Stimulated activated CD4-positive, alpha-beta T cell treated with anti-CD3 and anti-CD28 coated beads, Interleukin-4, amount 100 ng/mL, for 24 hours (primary cell): ENCODE measurements at places on chromosomes 2 and 18.
A peak's percentile ranks its signal among the peaks of the same experiment; 100 is the strongest.

DNA sequence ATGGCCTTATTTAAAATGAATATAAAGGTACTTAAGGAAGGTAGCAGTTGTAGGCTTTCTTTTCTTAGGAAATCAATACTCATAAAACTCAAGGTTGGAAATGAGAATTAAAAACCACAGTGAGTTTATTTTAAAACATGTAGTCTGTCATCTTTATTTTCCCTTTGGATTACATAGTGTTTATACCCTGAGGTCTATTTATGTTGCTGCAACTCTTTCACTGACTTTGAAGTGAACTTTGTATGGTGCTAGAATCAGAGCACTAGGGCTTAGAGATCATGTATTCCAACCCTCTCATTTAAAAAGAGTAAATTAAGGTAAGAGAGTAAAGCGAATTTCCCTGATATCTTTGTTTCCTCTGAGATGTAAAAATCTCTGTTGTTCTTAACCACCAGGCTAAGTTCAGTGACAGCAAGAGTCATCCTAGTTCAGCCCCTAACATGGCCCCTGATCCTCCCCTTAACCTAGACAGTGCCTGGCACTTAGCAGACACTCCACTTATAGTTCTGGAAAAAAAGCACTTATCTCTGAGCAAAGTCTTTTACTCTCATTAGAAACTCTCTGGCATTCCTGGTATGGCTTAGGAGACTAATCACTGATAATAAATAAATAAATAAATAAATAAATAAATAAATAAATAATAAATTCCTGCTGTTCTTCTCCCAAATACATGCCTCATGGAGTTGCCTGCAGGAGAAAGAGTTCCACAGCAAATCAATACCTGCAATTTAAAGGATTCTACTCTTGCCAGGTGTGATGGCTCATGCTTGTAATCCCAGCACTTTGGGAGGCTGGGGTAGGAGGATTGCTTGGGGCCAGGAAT, 33.0 kb upstream of the PPP1R1C start:
- DNase-seq = no peak

DNA sequence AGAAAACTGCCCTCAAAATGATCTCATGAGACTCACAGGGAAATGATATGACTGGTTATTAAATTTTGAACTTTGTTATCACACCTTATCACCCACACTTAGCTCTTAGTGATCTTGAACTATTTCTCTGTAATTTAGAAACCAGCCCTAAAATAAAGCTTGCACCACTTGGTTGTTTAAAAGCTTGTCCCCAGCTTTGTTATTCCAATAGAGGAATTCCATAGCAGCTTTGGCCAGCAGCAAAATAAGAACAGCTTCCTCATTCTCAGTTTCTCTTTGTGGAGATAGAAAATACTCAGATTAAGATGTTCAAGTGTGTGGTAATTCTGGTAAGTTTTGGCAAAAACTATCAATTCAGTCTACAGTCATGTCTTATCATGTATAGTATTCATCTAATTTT, 54.4 kb upstream of the CCDC68 start:
- DNase-seq = no peak

DNA sequence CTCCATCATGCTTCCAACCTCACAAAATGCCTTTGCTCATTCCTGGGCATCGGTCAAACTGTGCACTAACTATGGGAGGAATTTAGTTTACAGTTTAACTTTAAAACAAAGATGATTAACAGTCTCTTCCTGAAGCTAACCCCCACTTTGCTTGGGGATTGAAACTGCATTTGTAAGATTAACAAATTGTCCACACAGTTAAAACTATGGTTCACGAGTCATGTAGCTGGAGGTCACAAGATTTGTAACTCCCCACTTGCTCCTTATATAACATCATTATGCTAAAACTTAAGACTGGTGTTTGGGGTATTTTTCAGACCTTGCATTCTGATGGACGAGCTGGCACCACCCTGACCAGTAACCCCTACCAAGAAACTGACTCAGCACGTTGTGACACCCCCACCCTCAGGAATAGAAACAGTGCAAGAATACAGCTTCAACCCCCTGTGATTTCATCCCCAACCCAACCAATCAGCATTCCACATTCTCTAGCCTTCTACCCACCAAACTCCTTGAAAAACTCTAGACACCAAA, 252.3 kb downstream of the MBD5 start:
- DNase-seq = no peak

DNA sequence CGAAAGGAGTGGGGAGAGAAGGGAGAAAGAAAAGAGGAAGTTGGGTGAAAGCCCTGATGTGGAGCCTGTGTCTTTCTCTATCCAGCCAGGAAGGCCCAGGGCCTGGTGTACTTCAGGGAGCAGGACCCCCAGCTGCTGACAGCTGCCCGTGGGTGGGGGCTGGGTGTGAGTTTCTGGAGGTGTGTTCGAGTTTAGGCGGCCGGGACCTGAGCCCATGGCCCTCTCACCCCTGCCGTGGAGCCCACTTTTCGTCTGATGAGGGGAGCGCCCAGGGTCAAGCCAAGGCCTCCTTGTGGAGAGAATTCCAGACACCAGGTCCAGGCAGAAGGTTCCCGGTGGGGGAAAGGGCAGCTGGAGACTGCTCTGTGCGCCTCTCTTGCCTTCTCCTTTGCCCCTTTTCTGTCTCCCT, 2.2 kb downstream of the SIX3 start:
- no peak for DNase-seq

- peak; percentile 7 for DNase-seq
These were observed 91.6 kb downstream of the TMX3 start for GRCh38 chr18:68623342-68623741.

GRCh38 chr2:158968396-158969161, at the start of gene TANC1:
TANC1 (plus strand) TSS chr2:158968640; CDS start chr2:159065911, 97,271 bp downstream.
- DNase-seq = peak; percentile 42

DNA sequence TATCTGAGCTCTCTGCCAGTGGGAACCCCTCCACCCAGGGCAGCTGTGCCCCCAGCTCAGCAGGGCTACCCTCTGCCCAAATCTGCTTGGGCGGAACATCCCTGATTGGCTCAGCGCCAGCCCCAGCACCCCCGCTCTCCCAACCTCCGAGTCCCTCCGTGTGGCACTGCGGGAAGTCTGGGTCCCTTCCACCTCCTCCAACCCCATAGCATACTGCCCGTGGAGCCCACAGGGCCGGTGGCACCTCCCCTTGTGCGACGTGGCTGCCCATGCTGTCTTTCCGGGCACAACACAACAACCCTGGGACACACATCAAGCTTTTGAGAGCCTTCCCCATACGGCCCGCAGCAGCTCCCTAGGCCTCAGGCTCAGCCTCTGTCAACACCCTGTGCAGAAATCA, 55.8 kb upstream of the NCK2 start:
- no peak for DNase-seq

DNA sequence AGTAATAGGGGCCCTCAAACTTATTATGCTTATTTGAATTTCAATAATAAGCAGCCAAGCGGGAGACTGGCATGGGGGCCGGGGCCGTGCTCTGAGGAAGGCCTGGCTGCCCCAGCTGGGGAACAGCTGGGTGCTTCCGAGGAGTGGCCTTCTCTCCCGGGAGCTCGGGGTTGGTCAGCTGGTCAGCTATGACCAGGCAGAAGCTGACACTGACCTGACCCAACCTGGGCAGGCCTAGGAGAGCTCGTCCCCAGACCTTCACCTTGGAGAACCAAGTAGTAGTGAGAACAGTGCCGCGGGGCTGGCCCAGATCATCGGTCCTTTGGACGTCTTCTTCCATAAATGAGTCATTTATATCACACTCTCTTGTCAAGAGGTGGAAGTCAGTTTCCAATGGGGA, 36.1 kb downstream of the RRM2 start:
- no peak for DNase-seq

- DNase-seq = no peak
These were observed 45.7 kb upstream of the FAM171B start for GRCh38 chr2:186648130-186648529.

GRCh38 chr2:105795575-105795934, 50.8 kb downstream of the NCK2 start:
- peak; percentile 57 for DNase-seq

DNA sequence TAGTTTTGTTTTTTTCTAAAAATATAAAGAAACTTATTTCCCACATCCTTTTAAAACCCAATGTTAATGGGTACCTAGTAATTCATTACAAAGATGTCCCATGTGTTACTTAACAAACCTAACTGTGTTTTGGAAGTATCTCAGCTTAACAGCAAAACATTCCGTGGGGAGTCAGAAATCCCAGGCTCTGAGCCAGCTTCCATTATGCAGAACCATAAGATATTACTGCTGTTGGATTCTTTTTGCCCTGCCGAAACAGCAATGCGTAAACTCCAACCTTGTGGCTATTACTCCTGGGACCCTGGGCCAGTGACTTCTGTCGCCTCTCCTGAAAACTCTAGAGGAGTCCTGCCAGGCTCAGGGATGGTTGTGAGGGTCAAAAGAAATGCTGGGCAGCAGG, 174.1 kb downstream of the UXS1 start:
- DNase-seq = no peak

DNA sequence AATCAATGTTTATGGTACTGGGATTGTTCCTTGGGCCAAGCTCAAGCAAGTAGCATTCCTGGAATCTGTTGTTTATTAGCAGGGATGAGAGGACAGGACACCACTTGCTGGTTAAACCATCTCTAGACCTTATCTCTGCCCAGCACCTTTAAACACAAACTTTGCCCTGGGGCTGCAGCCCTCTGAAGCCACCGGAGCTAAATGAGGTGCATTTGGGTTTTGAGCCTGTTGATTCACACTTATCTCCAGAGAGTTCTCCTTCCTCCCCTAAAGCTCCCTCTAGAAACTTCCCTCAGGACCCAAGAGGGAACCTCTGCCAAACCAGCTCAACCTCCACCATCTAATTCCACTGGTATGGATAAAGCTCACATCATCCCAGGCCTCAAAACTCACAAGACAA, 94.8 kb upstream of the EPAS1 start:
- no peak for DNase-seq

DNA sequence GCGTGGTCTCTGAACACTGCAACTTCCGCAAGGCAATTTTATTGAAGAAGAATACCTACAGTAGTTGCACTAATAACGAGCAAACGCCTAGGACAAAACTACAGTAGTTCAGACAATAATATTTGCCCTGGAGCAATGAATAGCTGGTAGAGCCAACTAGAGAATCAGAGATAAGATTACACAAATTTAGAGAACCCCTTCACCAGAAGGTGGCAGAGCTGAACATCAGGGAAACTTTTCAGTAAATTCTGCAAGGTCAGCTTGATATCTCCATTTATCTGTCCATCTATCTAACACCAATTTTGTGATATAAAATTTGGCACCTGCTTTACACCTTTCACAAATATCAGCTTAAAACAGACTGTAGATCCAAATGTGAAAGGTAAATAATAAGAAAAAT, 43.8 kb downstream of the CDH19 start:
- DNase-seq = no peak

DNA sequence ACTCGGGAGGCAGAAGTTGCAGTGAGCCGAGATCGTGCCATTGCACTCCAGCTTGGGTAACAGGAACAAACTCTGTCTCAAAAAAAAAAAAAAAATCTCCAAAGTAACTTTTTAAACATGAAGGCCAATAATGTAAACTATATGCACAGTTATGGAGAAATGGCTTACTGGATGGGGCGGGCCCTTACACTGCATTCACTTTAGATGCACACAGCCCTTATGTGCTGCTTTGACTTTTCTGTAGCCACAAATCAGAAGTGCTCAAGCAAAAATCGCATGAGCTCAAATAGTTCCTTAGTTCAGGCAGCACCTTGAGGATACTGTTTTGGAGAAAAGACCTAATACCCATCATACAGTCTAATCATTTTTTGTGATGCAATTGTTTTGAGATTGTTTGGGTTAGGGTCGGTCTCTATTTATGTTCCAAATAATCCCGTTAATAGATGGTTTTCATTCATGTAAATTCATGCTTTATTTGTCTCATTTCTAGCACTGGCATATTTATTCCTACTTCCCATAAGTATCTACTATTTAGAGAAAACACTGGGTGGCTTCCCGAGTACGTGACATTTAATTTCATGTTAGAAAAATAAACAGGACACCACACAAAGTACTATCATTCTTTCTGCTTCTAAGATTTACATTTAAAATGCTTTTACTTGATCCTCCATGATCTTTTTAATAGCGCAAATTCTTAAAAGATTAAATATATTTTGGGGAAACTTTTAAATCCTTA, 34.7 kb downstream of the RBMS1 start:
- DNase-seq = no peak

DNA sequence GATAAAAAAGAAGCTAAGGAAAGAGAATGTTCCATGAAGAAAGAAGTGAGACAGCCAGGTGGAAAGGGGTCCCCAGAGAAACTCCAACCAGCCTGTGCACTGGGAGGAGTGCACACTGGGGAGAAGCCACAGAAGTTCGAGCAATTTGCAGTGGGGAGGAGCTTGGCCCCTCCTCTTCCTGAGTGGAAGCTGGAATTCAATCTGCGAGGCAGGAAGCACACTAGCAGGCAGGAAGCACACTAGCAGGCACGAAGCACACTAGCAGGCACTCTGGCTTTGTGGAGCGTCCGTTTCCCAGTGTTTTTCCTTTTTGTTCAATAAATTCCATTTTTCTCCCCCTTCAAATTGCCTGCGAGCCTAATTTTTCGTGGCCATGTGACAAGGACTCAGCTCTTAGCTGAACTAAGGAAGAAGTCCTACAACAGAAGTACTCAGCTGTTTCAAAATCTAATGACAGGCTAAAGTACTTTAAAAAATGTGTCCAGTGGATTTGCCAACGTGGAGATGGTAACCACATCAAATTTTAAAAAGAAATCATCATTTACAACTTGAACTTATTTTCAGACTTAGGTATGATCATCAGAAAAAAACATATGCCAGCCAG, 21.4 kb upstream of the SPIRE1 start:
- DNase-seq = no peak

GRCh38 chr2:28359222-28360057, 33.2 kb upstream of the FOSL2 start:
- DNase-seq = peak; percentile 78

DNA sequence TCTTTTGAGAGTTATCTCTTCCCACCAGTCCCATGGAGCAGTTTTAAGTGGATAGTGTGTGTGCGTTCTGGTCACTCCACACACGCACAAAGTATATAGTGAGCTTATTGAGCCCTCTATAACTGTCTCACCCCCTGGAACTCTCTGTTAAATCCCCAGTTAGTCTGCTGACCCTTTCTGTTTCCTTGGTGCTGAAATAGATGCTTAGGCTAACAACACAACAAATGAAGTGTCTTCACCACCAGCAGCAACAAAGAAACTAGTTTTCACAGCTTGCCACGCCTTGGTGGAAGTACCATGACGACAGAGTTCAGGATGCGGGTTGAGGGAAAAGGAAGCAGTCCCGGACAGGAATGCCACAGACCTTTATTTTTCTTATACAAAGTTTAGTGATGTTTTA, 203.5 kb upstream of the TMEFF2 start:
- no peak for DNase-seq

- DNase-seq = no peak
These were observed 63.5 kb upstream of the HNRNPA3 start for GRCh38 chr2:177149155-177149503.

GRCh38 chr2:183105402-183106134, 18.7 kb upstream of the NUP35 start:
- no peak for DNase-seq

DNA sequence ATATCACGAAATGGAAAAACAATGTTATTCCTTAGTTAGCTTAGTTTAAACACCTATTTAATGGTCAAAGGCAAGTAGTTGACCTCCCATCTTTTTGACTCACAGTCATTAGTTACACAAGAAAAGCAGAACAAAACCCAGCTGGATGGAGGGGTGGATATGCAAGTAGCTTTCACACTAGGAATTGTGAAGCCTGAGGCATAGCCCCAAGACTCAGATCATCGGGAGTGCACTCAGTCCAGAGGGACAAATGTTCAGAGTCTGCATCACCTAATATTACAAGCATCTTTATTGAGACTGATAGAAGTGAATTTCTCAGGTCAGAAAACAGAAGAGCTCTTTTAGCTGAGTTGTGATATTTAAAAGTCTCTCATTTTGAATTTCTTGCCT, 15.5 kb upstream of the CPS1 start:
- DNase-seq = no peak
